ENCODE measurements at places on chromosomes 16 and 17.
A peak's percentile ranks its signal among the peaks of the same experiment; 100 is the strongest.

DNA sequence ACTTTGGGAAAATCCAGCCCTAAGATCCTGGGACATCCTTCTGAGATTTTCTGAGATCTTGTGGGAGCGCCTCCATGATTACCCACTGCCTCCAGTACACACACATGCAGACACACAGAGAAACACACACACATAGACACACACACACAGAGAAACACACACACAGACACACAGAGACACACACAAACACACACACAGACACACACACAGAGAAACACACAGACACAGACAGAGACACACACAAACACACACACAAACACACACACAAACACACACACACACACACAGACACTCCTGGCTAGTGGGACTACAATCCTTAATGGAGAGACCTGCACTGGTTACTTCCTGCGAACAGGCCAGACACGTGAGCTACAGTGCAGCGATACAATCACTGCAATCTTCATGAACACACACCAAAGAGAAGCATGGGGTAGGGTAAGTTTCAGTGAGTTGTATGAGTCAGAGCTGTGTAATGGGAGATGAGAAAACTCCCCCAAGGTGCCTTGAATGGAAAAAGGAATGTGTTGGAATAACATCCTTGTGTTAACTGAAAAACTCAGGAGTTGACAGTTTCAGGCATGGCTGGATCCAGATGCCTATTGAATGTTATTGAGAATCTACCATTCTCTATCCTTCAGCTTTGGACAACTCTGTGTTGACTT, 79.5 kb downstream of the SLC6A2 start:
- no peak for DNase-seq

DNA sequence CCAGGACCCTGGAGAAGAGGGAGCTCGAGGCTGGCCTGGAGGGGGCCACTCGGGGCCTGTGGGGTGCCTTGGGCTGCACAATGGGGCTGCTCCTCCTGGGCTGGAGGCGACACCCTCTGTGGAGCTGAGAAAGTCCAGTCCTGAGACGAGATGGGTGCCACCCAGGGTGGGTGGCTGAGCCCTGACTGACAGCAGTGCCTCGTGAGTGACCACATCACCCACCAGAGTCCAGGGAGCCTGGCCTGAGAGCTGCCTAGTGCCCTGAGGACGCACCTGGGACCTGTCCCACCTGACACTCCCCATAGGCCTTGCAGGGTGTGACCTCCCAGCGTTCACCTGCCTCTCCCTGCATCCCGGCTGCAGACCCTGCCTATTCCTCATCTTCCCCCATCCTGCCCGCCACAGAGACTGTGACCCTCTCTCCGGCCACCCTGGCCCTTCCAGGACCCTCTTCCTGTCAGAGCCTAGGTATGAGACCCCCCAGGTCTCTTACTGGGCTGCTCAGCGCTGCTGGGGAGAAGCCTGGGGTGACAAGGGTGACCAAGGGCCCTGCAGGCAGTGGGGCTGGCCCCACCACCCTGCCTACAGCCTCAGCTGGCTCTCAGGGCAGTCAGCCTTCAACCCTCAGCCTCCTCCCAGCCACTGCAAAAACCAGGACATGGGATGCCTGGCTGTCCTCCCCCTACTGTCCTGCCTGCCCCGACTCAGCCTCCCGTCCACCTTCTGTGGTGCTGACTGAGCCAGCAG, 41.2 kb downstream of the TNFRSF13B start:
- no peak for DNase-seq

- DNase-seq, result no peak
These were observed 63.8 kb upstream of the CHMP6 start for GRCh38 chr17:80927791-80928216.

DNA sequence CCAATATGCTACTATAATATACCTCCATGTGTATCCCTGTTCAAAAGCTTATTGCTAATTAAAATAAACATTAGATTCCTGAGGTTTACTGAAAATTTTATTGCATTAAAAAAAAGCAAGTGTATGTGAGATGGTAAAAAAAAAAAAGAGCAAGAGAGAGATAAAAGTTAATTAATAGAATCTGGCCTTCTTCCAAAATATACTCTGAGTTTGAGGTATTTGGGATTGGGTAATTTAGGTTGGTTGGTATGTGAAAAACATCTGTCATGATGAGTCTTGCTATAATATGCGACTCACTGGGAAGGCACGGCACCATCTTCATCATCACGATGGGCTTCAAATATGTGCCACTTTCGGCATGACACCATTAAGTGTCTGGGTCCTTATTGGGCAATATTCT, 711.1 kb upstream of the SOX9 start:
- no peak for DNase-seq

DNA sequence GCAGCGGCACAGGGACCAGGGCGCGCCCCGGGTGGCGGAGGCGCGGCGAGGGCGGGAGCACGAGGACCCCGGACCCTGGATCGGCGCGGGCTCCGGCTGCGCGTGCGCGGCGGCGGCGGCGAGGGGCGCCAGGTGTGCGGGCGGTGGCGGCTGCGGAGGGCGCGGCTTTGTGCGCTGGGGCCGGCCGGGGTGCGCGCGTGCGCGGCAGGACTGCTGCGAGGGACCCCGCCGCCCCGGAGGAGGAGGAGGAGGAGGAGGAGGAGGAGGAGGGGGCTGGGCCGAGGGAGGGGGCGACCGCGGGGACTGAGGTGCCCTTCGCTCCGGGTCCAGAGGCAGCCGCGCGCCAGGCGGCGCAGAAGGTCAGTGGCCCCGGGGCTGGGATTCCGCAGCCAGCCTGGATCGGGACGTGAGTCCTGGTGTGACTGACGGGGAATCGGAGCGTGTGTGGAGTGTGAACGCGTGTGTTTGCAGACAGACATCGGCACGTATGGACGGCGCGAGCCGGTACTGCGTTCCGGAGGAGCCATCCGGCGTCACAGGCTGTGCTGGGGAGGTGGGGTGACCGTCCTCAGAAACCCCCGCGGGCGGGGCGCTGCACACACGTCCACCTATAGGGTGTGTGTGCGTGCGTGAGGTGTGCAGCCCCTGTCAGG, 19.5 kb upstream of the RAP1GAP2 start:
- peak; percentile 55 for DNase-seq

DNA sequence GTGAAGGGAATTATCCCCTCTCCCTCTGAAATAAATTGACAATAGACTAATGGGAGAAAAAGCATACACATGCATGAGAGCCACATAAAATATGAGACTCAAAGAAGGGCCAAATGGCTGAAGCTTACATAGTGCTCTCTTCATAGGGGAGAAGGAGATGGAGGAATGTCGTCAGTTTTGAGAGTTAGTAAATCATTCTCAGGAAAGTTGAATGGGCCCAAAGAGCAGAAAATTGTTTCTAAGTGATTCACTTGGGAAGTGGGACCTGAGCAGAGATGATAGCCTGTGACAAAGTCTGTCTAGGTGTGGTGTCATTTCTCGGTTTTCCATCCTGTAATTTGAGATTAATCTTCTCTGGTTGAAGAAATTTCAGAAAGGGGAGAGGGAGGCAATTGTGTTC, 35.0 kb downstream of the BCAS3 start:
- DNase-seq, result no peak

DNA sequence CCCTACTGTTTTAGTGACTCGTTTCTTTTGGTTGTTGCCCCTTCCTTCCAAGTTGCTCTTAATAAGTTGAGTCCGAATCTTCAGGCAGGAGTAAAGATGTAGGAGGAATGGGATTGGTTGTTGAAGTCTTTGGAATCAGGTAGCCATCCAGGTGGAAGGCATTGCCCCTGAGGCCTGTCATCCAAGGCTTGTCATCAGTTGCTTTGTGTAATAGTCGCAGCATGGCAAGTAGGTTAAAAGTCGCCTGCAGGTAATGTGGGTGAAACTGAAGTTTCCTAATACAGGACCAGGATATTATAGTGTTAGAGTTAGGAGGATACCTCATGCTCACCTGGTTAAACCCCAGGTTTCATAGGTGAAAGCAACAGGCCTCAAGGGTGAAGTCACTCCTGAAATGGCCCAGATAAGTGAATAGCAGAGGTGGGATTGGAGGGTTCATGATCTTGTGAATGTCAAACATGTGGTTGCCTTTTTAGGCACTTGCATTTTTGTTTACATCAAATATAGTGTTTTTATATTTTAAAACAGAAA, 934 bp downstream of the PCTP start:
- no peak for DNase-seq

DNA sequence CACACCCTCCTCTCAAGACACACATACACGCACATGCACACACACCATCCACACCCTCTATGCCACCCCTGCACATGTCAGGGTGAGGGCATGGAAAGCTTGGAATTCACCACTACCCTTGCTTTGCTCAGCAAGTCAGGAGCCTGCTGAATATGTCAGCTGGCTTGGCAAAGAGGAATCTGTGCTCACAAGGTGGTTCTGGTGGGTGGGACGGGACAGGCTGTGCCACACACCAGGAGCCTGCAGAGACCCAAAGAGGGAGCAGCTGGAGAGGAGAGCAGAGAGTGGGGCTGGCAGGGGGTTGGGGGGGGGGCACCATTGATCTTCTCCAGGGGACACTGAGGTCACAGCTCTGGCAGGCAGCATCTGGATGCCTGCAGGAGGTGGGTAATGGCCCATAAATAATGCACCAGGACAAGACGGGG, 48.7 kb upstream of the NDRG4 start:
- no peak for DNase-seq

- DNase-seq, result no peak
These were observed 8.4 kb downstream of the PRR29 start for GRCh38 chr17:64006361-64007088.

DNA sequence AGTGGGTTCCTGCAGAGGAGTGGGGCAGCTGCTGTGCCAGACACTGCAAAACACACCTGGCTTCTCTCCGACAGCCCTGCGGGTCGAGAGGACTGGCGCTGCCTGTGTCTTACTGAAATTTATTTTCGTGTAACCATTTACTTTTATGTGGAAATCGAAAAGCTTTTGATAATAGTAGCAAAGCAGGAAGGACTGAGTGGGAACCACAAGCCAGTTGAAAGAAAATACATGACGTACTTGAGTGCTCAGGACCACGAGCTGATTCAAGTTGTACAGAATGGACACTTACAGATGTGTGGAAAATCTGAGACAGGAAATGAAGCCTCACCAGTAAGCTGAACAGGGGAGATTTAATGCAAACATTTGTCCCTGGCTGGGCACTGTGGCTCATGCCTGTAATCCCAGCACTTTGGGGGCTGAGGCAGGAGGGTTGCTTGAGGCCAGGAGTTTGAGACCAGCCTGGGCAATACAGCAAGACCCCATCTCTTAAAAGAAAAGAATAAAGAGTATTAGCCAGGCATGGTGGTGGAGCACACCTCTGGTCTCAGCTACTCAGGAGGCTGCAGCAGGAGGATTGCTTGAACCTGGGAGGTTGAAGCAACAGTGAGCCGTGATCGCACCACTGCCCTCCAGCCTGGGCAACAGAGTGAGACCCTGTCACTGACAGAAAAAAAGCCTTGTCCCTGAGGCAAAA, 11.3 kb upstream of the RPL13 start:
- DNase-seq, result no peak

- DNase-seq, result no peak
These were observed 4.3 kb upstream of the TRIM37 start for GRCh38 chr17:59110973-59111372.

GRCh38 chr16:89618109-89618998, 4.9 kb downstream of the DPEP1 start:
- DNase-seq, result no peak

DNA sequence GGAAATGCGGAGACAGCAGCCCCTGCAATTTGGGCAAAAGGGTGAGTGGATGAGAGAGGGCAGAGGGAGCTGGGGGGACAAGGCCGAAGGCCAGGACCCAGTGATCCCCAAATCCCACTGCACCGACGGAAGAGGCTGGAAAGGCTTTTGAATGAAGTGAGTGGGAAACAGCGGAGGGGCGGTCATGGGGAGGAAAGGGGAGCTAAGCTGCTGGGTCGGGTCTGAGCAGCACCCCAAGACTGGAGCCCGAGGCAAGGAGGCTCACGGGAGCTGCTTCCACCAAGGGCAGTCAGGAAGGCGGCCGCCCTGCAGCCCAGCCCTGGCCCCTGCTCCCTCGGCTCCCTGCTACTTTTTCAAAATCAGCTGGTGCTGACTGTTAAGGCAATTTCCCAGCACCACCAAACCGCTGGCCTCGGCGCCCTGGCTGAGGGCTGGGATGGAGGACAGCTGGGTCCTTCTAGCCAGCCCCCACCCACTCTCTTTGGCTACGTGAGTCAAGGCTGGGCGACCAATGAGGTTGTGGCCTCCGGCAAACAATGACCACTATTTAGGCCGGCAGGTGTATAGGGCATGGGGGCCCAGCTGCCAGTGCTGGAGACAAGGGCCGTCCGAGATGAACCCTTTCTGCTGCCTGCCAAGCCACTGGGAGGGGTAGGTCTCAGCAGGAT, 507 bp downstream of the SERPINF1 start:
- no peak for DNase-seq

DNA sequence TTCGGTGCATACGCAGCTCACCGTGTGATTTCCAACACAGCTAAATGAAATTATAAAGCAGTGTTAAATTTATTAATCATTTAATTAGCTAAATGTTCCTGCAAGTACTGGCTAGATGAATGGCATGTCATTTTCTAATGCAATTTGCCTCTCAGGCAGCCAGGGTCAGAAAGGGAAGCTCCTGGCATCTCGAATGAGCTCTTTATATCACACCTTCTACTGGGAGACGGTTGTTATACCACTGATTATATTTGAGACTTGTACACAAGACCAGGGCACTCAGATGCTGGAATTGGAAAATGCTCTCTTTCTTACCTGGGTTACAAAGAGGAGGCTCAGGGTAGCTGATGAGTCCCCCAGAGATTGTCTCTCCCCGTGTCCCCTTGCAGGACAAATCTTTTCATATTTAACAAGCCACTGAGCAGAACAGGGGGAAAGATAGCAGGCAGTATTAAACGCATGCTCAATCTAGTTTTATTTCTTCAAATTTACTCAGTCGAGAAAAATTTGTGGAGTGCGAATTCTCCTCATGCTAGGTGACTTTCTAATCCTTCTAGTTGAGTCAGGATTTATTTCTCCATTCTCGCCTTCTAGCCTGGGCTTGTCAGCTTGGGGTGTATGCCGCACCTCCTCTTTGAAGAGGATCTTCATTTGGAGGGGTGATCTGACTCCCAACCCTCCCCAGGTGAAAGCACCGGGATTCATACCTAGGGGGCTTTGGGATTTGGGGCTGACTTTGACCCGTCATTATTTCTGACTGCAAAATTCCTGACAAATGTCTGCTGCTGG, 441.1 kb downstream of the MAF start:
- DNase-seq, result no peak

DNA sequence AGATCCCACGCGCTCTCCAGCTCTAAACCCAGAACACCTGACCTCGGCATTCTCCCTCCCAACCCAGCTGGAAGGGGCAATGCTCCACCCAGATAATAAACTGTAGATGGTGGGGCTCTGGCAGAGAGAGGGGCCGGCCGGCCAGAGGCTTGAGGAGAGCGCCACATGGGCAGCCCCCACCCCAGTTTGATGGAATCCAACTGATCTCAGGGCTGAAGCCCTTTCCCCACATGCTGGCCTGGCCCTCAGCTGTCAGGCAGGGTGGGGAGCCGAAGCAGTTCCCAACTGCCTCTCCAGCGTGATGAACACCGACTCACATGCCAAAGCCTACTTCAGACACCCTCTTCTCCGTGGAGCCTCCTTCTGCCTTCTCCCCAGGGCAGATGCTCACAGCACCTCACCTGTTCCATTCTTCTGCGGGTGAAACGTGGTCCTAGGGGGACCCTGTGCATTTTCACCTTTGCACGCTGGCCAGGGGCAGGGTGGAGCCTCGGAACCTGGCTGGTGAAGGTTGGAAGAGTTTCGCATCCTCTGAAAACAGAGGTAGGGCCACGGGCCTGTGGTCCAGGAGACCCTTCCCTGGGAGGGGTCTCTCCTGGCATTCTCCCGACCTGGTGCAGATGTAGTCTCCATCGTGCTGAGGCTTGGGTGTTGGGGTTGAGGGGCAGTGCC, 65.7 kb upstream of the ZNF469 start:
- no peak for DNase-seq

GRCh38 chr17:3738562-3739295, 15.0 kb downstream of the HASPIN start:
- DNase-seq, result no peak

Measured in HEK293T (cell line).